ENCODE measurements at places on chromosomes 2 and 18.

- no peak for DNase-seq
These were observed 162.2 kb downstream of the ALPK2 start for GRCh38 chr18:58466636-58467205.

DNA sequence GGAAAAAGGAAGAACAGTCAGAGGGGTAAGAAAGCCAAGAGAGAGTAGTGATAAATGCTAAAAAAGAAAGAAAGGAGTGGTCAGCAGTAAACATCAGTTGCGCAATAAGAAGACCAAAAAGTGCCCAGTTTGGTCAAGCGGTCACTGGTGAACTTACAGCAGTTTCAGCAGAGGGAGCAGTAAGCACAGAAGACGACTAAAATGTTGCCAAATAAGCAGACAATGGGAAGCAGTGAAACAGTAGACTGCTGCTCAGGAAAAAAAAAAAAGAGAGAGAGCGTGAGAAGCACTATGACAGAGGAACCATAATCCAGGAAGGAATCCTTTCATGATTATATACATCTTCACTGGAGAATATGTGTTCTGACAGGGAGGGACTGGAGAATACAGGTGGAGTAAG is 45.8 kb downstream of the DNAJC10 start:
- no peak for DNase-seq

GRCh38 chr2:44560352-44560751 is 198.6 kb downstream of the CAMKMT start:
- DNase-seq: no peak

- DNase-seq: no peak
These were observed 497.9 kb upstream of the FANCL start for GRCh38 chr2:58739033-58739432.

- no peak for DNase-seq
These were observed 80.5 kb upstream of the AFF3 start for GRCh38 chr2:100222844-100223243.

DNA sequence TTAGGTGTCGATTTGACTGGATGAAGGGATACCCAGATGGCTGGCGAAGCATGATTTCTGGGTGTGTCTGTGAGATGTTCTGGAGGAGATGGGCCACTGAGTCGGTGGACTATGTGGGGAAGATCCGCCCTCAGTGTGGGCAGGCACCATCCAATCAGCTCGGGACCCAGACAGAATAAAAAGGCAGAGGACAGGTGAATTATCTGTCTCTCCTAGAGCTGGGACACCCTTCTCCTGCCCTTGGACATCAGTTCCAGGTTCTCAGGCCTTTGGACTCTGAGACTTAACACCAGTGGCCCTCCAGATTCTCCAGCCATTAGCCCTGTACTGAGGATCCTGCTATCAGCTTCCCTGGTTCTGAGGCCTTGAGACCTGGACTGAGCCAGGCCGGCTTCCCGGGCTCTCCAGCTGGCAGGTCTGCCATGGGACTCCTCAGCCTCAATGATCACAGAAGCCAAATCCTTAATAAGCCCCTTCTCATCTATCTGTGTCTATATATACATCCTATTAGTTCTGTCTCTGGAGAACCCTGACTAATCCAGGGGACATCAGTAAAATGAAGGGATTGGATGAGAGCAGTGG is 11.7 kb downstream of the PROC start:
- DNase-seq: no peak
